ENCODE measurements at places on chromosomes 1 and 21.

DNA sequence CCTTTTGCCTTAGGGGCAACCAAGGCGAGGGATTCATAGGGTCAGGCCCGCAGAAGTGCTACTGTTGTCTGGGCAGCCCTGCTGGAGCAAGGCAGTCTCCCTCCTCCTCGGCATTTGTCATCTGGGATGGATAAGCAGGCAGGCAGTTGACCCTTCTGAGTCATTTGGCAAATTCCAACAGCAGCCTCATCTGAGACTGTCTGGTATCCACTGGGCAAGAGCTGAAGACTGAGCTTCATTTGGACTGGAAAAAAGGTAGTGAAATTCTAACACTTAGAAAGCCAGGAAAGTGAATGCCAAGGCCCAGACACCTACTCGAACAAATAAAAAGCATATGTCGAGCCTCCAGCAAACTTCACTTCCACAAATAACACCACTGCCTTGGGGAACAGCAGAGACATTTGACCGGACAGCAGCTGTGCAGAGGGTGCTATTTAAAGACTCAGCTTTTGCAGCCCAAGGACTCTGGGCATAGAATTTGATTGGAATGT, 4.0 kb upstream of the ZBTB40 start:
- DNase-seq = no peak

GRCh38 chr1:244821134-244821533, 14.3 kb upstream of the COX20 start:
- DNase-seq = no peak

DNA sequence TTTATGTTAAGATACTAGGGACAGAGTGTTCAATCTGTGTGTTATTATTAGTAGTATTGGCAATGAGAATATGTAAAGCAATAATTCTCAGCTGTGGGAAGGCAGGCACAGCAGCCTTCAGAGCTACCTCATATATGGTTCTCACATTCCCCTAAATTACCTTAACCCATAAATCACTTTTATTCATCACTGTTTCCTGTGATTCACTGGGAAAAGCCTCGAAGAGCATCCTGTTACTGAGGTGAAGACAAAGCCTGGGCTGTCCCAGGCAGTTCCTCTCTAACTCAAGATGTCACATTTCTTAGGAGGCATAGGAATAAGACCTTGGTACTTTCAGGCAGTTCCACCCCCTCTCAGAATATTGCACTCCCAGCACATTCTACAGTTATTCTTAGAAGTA, 965.7 kb downstream of the NCAM2 start:
- DNase-seq = no peak

DNA sequence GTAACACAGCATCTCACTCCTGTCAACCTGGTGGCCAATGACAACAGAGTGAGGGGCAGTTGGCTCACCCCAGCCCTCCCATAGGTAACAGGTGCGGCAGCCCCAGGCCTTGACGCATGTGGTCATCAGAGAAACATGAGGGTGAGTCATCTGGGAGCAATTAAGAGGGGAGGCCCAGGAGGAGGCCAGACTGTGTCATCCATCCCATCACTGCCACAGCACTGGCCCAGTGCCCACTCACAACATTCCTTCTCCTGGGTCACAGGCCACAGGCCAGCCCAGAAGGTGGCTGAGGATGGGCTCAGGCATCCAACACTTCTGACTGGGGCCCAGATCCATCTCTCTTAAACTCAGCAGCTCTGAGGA, 17.1 kb downstream of the TEX35 start:
- no peak for DNase-seq

DNA sequence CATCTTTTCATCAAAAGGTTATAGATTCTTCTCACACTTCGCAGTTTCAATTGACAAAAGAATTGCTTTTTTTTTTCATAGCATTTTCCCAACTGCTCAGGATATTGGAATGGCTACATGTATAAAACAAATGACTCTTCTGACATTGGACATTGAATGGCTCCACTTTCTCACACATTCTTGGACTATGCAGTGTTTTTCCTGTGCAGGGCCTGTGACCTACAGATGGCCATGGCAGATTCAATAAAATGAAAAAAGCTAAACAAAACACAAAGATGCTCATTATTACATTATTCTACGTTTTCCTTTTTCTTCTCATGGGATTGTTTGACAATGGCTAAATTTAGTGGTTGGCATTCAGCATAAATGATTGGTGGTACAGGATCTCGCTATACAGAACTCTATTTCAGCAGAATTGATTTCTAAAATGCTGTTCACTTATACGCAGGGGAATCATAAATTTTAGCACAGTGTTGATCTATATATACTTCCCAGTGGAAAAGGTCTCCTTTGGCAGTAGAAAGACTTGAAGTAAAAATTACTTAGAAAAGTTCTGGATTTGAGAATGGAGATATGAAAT, 115.6 kb upstream of the ADAMTS5 start:
- no peak for DNase-seq

DNA sequence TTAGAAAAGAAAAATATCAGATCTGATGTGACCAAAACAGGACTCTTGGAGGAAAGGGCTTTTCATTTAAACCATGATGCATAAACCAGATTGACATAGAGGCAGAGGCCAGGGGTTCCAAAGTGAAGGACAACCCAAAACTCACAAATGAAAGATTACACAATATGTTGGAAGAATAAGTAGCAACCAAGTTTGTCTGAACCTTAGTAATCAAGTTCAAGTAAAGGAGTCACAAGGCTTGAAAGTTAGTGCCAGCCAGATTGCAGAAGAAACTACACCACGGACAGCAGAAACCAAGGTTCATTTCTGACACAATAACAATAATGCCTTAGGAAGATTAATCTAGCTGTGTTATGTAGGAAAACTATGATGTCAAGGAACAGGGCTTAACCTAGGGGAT, 124.6 kb downstream of the ZC3H11B start:
- DNase-seq = no peak

GRCh38 chr1:51922040-51922439, 43.5 kb upstream of the NRDC start:
- DNase-seq = no peak

- no peak for DNase-seq
These were observed 33.7 kb downstream of the AADACL4 start for GRCh38 chr1:12677565-12677964.

GRCh38 chr1:161216945-161217712, 2.0 kb downstream of the FCER1G start:
- peak; percentile 23 for DNase-seq

- no peak for DNase-seq
These were observed 258.4 kb upstream of the DPYD start for GRCh38 chr1:98179151-98179773.

GRCh38 chr1:153057375-153057774, at the start of gene SPRR2A:
Gene SPRR2A, minus strand, starts transcription at chr1:153057512. Its CDS starts 777 bp downstream, at chr1:153056735.
- DNase-seq = no peak

- no peak for DNase-seq
These were observed 25.2 kb upstream of the SLAMF9 start for GRCh38 chr1:159979257-159979656.

DNA sequence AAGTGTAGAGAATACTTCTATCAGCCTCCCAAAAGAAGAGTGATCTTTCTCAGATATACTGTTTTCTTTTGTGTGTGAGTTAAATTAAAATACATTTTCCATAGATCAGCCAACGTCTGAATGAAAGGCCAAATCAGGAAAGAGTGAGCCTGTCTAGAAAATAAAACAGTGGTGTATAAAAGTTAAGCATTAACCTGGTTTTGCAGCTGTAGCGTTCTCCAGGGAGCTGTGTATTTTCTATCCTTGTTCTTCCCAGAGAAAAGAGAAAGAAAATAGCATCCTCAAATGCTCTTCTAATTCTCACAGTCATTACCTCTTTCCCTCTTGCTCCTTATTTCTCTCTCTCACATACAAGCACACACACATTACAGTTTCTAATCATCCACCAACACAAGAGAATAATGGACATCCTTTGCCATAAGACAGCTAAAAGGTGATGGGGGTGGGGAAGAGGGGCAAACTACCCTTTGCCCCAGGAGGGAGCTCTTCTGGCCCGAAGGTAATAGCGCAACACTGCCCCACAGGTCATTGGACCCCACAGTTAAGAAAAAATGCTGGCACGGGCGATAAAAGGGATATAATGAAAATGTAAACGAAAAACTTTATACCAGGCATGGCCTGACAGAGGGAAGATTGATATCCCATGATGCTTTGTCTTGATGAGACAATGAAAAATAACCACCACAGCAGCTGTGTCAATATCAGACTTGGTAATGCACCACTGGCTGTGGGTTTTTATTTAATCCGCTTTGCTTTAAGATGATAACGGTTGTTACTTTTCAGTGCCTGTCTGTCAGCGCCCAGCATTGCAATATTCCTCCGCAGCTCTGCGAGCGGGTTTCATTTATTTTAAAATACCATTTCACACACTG, 150.3 kb downstream of the NUF2 start:
- DNase-seq = no peak

- no peak for DNase-seq
These were observed 29.8 kb downstream of the RASSF5 start for GRCh38 chr1:206537141-206537540.

DNA sequence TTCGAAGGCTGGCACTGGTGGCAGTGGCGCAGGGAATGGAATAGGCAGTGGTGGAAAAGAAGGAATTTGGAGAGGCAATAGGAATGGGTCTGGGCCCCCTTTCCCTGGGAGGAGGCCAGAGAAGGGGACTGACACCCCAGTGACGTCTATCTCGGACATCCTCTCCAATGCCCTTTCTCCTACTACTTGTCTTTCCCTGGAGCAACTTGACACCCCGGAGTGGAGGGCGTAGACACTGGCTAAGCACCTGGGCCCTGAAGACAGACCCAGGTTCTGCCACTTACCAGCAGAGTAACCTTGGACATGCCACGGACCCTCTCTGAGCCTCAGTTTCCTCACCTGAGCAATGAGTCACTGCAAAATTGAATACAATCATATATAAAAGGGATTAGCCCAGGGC, 86.8 kb downstream of the CAMK2N1 start:
- no peak for DNase-seq

Data from GOT3 (cell line).